ENCODE measurements at places on chromosomes 12 and 14. TPM values are rescaled to one million over a fixed set of nuclear protein-coding genes. Genes with fewer than 3 reads are reported as not detected.

Gene C1S
- total RNA-seq: 959 TPM

DNA sequence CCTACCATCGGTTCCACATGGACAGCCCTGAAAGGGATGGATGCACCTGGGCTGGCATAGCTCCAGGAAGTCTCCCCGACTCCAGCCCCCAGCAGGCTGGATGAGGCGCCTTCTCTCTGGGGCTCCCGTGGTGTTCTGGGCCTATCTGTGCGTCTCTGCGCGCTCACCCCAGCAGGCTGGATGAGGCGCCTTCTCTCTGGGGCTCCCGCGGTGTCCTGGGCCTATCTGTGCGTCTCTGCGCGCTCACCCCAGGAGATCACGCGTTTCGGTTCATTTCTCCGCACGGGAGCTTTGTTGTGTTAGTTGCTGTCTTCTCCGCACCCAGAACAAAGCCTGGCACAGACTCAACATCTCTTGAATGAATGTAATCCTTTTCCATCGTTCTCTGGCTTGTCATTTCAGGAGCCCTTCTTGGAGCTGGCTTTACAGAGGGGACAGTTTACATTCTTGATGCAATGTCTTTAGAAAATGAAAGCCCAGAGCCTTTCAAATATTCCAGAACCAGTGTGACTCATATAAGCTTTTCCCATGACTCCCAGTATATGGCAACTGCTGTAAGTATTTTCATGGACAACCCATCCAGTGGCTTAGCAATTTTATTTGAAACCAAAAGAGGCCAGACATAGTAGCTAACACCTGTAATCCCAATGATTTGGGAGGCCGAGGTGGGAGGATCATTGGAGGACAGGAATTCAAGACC lies 40.3 kb downstream of the CFAP251 start:
- no peak for DNase-seq

Gene MAP3K9
- total RNA-seq: 0.16 TPM

Gene TAC3
- total RNA-seq: not detected

DNA sequence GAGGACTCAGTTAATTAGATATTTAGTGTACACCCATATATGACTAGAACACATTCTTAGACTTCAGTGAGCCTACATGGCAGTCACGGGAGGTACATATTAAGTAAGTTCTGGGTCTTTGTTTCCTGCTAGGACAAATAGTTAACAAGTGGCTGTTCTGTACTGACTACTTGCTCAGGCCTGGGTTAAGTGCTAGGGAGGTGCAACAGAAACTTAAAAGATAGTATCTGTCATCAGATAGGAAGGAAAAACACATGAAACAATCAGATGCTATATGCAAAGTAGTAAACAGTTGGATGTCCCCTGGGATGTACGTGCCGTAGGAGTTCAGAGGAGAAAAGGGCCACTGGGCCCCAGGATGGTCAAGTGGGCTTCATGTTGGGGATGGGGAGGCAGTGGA lies 59.5 kb downstream of the SLC4A8 start:
- DNase-seq: no peak

DNA sequence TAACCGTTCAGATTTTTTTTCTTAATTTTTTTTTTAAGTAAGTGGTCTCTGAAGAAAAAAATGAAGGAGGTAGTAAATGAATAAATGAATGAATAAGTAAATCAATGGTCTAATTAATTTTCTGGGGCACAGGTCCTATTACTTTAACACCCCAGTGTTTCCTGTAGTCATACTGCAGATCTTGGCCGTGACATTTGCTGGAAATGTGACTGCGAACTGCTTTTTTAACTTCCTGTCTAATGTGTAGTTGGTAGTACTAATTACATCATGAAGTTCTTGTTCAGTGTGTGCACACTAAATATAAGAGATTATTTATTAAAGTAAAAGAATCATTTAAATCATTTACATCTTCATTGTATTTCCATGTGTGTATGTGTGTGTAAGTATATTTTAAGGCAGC lies 45.4 kb downstream of the AEBP2 start:
- no peak for DNase-seq

DNA sequence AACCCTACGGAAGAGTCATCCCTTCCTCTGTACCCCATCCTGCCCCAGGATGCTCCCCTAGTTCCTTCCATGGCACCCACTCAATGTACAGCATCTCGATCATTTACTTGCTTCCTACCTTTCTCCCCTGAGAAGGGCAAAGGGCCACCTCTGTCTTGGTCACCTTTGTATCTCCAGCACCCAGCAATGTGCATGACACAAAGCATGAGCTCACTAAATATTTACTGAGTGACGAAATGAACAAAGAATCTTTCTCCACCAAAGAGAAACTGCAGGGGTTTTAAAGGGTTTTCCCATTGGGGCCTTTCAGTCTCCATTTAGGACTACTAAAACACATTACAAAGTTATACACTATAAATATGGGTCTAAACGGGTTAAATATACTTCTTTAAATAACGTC lies 30.6 kb downstream of the ATG14 start:
- no peak for DNase-seq

Gene MGST1
- total RNA-seq: 310 TPM

DNA sequence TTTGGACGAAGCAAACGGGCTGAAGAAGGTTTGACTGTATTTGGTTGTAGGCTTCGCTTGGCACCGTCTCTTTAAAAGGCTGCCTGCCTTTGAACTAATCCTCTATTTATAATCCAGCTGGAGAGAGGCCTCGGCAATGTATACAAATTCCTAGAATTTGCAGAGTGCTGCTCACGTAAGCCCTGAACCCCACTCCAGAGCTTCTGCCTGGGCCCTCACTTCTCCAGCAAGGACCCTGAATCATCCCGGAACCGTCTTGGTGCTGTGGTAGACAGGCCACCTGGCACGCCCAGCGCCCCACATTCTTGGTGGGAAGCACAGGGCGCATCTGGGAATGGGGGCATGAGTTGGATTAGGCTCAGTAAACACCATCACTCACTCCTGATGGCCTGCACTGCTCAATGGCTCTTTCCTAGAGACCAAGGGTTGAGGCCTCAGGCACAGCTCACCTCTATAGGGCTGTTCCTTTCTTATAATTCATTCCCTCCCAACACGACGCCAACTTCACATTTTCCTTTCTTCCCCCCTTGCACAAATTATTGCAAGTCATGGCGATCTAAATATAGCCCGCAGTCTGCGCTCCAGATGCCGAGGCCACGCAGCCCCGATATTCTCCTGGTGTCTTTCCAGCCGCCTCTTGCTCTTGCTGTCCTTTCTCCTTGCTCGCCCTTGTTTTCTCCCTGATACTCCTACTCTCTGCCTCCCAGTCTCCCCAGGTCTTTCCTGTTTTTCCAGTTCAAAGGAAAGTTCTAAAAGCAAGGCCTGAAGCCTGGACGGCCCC lies 141.0 kb downstream of the ZFP36L1 start:
- DNase-seq: no peak

Gene RASAL1
- not detected for total RNA-seq

GRCh38 chr12:128474916-128475315 lies 207.9 kb downstream of the TMEM132C start:
- no peak for DNase-seq

DNA sequence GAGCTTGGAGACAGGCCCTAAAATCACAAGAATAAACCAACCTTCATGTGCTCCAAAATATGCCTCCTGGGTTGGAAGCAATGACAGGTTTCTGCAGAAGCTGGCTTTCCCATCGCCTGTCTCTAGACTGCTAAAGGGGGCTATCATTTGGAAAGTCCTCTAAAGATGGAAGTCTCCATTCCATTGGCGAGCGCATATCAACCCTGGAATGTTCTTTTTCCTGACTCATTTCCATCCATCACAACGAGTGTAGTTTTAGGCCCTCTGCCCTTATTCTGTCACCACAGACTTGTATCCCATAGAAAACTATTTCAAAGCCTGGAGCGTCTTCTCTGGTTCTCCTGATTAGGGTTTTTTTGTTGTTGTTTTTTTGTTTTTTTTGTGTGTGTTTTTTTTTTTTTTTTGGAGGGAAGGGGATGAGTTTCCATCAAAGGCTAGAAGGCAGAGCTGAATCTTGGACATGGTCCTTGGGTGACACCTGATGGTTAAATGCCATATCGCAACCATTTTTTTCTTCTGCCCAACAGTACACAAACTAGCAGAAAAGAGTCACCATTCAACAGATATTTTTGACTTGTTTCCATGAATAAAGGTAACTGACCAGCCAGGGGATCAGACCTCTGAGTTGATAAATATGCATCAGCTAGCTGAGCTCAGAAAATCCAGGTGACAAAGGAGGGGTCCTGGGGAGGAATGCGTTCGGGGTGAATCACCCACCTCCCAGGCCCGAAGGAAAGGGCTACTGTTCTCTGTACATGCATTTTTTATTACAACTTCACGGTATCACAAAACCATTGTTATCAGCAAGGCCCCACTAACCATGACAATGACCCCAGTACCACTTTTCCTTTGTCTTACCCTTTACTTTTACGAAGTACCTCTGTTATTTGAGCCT lies 40.5 kb downstream of the KCNA5 start:
- no peak for DNase-seq

DNA sequence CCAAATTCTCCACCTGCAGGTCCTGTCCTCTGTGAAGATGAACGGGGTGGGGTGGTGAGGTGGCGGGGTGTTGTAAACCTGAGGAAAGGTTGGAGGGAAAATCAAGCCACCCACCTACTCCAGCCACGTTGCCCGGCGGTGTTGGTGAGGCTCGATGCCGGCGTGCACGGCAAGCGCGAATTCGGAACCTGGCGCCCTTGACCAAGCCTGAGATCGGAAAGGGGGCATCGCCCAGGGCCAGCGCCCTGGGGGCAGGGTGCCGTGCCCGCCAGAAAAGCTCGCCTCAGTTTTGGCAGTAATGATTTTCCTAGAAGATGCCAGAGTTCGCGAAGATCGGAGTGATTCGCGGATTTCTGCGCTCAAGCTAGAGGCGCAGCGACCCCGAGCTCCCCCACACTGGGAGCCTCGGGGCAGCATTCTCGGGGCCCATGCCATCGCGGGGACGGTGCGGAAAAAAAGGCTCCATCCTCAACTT lies 817 bp downstream of the STXBP6 start:
- DNase-seq: no peak

GRCh38 chr14:71538938-71539649 lies 393.1 kb upstream of the RGS6 start:
- DNase-seq: no peak

GRCh38 chr12:23722655-23723054 lies 226.8 kb downstream of the SOX5 start:
- no peak for DNase-seq

DNA sequence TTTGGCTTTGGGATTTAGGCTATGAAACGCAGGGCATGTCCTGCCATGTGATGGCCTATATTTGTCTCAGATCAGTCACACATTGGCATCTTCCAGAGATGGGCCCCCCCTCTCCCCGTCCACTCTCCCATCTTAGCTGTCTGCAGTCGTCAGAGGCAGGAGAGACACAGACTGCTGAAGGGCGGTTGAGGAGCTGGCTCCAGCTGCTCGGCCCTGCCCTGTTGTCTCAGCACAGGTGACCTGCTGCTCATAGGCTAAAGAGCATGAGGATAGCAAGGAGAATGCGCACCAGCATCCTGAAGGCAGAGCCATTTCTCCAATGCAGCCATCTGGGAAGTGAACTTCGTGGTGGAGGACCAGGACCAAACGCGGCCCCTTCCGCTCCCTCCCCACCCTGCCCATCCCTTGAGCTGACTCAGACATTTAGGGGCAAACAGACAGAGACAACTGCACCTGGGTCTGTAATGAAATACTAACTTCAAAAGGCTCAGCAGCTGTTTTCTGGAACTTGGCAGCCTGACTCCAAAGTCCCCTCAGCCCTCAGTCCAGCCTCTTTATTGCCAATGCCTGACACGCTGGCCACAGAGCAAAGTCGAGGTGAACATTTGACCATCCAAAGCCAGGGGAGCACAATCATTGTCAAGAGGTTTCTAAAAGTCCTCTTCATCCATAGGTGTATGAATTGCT lies 22.3 kb downstream of the FZD10 start:
- DNase-seq: no peak

Gene TSPAN8
- 3.1 TPM for total RNA-seq

GRCh38 chr12:100913872-100914592 lies 119.5 kb downstream of the ANO4 start:
- DNase-seq: no peak

GRCh38 chr12:53561590-53561953 lies 54.3 kb upstream of the NPFF start:
- no peak for DNase-seq

DNA sequence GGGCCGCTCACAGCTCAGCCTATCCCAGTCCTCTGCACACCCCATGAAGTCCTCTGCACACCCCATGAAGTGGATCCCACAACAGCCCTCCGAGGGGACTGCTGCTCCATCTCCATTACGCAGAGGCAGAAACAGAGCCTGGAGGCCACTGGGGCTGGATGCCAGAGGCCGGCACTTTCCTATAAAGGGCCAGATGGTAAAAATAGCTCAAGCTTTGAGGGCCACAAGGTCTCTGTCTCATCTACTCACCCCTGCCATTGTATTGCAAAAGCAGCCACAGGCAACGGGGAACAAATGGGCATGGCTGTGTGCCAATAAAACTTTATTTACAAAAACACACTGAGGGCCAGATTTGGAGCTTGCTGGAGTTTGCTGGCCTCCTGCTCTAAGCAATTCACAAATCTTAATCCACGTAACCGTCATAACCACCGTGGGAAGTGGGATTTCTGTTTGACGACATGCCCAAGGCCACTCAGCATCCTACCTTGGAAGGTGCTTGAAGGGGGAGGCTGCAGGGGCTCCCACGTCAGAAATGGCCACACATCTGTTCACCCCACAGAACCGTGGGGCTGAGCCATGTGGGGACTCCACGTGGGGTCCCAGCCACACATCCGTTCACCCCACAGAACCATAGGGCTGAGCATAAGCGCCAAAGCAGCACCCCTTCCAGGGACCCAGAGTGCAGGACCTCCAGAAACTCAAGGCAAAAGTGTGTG lies 92.0 kb downstream of the NCOR2 start:
- DNase-seq: no peak

GRCh38 chr12:102043928-102044327 lies 17.9 kb downstream of the WASHC3 start:
- DNase-seq: no peak

Gene SSTR1
- 0.16 TPM for total RNA-seq

Gene ATG101
- 39.7 TPM for total RNA-seq

DNA sequence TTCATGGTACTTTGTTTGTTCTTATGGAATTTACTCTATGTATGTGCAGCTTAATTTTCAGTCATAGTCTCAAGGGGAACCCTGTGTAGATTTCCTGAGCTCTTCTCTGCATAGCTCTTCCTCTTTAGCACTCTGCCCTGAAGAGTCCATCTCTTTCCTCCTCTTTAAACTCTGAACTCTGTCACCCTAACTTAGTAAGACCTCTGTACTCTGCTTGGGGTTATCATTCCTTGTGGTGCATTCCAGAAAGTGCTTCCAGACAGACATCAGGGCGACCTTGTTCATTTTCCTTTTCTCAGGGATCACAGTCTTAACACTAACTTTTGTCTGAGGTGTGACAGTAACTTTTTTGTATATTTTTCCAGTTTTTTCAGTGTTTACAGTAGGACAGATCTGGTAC lies 179.3 kb downstream of the RAD51B start:
- no peak for DNase-seq
